ENCODE measurements at places on chromosomes 12 and 14.

- DNase-seq = no peak
These were observed 16.3 kb upstream of the TBC1D30 start for GRCh38 chr12:64808110-64808509.

GRCh38 chr12:98172801-98173200, 342.6 kb upstream of the TMPO start:
- DNase-seq = no peak

DNA sequence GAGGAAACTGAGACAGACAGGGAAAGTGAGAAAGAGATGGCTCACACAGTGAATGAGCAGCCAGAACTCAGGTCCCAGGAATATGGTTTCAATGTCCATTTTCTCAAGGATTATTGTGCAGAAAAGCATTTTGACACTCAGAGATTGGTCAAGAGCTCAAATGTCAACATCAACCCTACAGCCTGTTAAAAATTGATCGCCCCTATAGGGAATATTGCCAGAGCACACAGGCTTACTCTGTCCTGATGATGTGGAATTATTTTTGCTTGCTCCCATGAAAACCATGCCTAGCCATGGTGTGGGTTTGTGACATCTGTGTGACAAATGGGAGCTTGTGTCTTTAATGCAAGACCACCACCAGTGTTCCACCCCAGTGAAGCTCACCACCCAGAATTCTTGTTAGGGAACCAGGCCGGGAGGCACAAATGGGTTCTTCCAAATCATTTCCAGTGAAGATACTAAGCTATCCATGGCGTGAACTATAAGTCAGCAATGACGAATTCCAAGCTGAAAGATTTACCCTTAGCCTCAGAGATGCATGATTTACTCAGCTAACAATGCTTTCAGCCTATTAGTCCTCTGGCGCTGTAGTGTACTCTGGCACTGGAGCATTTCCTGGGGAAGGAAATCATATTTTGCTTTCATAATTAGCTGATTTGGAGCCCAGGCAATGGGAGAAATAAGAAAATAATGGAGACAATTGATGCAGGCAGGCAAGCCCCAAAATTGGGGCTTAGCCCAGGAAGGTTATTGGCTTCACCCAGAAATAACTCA, 1188.2 kb upstream of the TMEM132C start:
- no peak for DNase-seq

DNA sequence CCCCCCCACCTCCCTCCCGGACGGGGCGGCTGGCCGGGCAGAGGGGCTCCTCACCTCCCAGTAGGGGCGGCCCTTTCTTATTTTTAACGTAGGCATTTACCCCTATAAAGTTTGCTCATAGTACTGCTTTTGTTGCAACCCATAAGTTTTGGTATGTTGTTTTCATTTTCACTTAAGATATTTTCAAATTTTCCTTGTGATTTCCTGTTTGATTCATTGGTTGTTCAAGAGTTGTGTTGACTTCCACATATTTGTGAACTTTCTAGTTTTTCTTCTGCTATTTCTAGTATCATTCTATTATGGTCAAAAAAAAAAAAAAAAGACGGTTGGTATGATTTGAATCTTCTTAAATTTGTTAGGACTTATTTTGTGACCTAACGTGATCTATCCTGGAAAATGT, 6.5 kb downstream of the NOXRED1 start:
- no peak for DNase-seq

GRCh38 chr12:6961278-6961694, 9.2 kb downstream of the PHB2 start:
- peak; percentile 94 for DNase-seq

DNA sequence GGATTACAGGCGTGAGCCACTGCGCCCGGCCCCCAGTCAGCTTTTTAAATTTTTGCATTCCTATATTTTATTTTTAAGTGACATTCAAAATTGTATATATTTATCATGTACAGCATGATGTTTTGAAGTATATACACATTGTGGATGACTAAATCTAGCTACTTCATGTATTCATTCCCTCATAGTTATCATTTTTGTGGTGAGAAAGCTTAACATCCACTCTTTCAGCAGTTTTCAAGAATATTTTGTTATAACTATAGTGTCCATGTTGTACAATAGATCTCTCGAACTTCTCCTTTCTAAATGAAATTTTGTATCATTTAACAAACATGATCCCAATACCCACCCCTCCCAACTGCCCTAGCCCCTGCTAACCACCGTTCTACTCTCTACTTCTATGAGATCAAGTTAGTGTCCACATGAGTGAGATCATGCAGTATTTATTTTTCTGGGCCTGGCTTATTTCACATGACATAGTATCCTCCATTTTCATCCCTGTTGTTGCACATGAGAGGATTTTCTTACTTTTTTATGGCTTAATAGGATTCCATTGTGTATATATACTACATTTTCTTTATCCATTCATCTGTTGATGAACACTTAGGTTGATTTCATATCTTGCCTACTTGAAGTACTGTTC, 8.8 kb upstream of the HEBP1 start:
- no peak for DNase-seq

- DNase-seq = peak; percentile 91
These were observed 311.9 kb downstream of the DUSP6 start for GRCh38 chr12:89040146-89040964.

- no peak for DNase-seq
These were observed 36.5 kb upstream of the ANO4 start for GRCh38 chr12:100758083-100758482.

- DNase-seq = no peak
These were observed 1.3 kb upstream of the RASSF3 start for GRCh38 chr12:64608901-64609535.

DNA sequence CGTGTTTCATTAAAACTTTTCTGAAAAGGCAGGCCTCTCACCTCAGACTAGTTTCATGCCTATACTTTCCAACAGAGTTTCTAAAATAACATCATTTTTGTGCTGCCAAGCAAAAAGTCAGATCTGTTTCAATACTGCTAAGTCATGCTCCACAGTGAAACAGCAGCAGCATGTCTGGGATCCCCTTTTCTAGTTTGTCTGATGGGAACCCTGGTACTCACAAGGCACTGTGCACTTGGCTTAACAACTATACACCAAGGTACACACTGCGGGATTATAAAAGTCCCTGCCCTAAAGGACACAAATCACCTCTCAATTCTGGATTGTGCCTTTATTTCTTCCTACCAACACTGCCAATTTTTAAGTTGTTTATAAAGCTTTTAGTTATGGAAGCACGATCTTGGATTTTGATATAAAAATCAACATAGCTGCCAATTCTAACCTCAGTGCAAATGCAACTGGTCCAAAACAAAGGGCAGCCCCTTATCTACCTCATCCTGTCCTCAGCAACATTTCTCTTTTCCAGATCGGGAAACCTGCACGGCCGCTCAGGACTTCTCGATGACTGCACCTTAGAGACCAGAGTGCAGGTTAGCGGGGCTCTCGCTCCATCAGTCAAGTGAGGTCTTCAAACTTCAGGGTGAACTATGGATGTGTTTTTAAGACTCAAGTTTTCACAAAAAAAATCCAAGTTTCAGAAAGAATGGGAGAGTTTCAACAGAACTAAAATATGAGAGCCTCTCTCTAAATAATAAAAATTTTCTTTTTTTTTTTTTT, 1.7 kb upstream of the EIF5 start:
- no peak for DNase-seq

GRCh38 chr12:23536293-23536692, 413.2 kb downstream of the SOX5 start:
- no peak for DNase-seq

DNA sequence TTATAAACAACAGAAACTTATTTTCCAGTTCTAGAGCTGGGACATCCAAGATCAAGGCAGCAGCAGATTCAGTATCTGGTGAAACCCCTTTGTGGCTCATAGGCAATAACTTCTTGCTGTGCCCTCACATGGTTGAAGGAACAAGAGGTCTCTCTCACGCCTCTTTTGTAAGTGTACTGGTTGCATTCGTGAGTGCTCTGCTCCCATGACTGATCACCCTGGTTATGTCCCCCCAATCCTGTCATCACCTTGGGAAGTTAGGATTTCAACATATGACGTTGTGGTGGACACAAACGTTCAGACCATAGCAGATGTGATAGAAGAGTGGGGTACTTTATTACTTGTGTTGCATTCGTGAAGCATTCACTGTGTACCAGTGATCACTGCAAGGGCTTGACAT, 184.0 kb downstream of the SRGAP1 start:
- no peak for DNase-seq

DNA sequence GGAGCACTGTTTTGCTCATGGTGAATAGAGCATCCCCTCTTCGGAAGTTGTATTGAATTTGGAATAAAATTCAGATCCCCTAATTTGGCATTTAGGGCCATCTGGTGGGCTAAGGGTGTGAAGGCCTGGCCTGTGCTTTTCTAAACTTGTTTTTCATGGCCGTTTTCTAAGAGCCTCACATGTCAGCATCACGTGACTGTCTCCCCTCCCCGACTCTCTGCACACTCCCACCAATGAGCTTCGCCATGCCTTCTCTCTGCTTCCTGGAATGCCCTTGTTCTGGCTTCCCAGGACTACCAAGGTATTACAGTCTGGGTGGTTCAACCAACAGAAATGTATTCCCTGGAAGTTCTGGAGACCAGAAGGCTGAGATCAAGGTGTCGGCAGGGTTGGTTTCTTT, 85.3 kb downstream of the PRIMA1 start:
- DNase-seq = no peak

- DNase-seq = no peak
These were observed 326.5 kb downstream of the NAV3 start for GRCh38 chr12:78157199-78157598.

- DNase-seq = peak; percentile 45
These were observed 36.3 kb downstream of the LIMA1 start for GRCh38 chr12:50246873-50247612.

GRCh38 chr12:78118036-78118435, 287.3 kb downstream of the NAV3 start:
- no peak for DNase-seq

- no peak for DNase-seq
These were observed 387.9 kb downstream of the SYT1 start for GRCh38 chr12:79252358-79253075.

DNA sequence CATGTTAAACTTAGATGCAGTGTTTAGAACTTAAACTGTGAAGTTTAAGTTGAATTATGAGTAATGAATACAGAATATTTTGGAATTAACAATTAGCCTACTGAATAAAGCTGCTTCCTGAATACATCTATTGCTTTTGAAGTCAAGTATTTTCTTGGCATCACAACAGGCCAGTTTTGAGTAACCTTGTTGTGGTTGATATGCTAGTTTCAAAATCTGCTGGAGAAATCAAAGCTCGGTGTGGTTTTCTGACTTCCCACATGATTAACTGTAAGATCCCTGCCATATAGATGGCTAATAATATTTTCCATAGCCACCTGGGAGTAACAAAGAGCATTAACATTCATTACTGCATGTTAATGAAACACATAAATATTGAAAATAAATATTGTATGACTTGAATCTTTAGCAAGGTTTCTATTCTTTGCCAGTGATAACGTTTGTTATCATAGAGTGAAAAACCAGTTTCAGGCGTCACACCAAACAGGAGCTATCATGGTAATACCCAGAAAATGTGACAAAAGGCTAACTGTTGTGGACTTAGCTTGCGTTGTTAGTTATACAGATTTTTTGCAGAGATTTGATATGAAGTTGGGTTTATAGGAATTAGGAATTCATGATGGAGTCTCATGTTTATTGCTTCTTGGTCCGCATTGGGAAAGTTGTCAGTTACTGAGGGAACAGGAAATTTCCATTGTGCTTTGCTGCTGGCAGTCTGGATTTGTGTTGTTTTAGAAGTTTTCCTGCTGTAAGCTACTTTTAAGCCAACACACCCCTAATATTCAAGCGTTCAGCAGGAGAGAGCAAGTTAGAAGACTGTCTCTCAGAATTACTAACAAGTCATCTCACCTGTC, 32.1 kb downstream of the PPFIBP1 start:
- DNase-seq = no peak

GRCh38 chr12:68403296-68403695, 71.1 kb upstream of the MDM1 start:
- DNase-seq = no peak

DNA sequence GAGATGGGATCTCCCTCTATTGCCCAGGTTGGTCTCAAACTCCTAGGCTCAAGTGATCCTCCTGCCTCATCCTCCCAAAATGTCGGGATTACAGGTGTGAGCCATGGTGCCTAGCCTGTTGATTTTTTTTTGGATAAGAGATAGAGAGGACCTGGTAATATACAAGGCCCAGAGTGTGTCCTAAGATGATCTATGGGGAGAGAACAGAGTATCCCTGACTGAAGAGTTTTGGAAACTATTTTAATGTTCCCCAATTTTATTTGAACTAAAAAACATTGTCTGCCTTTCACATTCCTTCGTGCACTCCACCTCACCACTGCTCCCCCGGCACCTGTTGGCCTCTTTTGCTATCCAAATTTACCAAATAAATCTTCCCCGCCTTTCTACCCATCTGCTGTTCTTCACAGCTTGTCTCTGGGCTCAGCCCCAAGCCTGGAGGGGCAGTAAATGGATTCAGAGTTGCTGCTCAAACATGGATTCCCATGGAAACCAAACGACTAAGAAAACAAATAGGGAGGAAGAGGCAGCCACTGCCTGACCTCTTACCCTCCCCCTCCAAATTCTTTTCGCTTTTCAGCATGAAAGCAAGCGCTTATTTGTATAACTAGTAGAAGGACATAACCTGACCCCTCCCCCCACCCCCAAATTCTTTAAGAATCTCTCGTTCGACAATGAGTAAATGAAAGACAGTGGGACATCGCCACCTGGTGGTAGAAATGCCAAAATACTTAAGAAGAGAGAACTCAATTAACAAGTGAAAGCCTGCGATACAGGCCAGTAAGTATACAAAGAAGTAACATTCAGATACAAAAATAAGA, 22.6 kb downstream of the OR10G3 start:
- peak; percentile 51 for DNase-seq

- no peak for DNase-seq
These were observed 142.9 kb downstream of the ASCL1 start for GRCh38 chr12:103100257-103100831.

DNA sequence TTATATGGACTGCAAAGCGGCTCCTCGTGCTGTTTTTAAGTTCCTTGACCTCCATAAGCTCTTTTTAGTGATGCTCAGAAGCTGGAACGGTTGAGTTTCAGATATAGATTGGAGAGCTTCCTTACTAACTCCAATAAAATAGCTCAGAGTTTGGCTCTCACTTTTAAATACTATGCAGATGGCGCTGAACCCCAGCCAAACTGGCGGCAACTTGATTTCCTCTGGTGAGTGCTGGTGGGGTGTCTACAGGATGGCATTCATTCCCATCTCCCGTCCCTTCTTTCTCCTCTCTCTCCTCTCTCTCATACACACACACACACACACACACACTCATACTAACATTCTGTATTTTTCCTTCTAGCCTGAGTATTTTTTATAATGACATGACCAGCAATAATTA, 346.3 kb downstream of the ETNK1 start:
- no peak for DNase-seq

Measured in stimulated activated CD8-positive, alpha-beta memory T cell treated with anti-CD3 and anti-CD28 coated beads, Interleukin-7, amount 100 ng/mL, for 48 hours (primary cell).